Stimulated activated CD8-positive, alpha-beta memory T cell treated with anti-CD3 and anti-CD28 coated beads, Interleukin-4, amount 100 ng/mL, for 48 hours (primary cell): ENCODE measurements at places on chromosomes 5 and 9.

DNA sequence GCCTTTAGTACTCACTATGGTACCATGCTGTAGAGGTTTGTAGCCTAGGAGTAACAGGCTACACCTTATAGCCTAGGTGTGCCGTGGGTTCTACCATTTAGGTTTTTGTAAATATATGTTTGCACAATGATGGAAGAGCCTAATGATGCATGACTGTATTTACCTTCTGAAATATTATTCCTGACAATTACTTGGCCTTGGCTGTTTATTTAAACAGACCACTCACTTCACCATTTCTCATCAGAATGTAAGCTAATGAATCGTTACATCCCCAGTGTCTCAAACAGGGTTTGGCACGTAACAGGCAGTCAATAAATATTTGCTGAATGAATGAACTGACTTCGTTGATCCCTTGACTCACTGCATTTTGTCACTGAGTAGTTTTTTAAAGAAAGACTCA, 93.1 kb downstream of the MED27 start:
- DNase-seq = no peak

- DNase-seq = peak; percentile 49
These were observed 73.8 kb upstream of the ITGA2 start for GRCh38 chr5:52915176-52915875.

- no peak for DNase-seq
These were observed 38.9 kb upstream of the IFNK start for GRCh38 chr9:27485158-27485557.

- DNase-seq = no peak
These were observed 289.3 kb upstream of the TAS2R1 start for GRCh38 chr5:9919306-9920030.

- no peak for DNase-seq
These were observed 72.5 kb downstream of the APTX start for GRCh38 chr9:32928912-32929311.
